ENCODE measurements at places on chromosomes 4 and X.

- no peak for DNase-seq
Observed at GRCh38 chr4:83922402-83922801, 386.5 kb downstream of the GPAT3 start.

GRCh38 chr4:1843852-1844251 lies 12.1 kb downstream of the LETM1 start:
- DNase-seq: no peak

DNA sequence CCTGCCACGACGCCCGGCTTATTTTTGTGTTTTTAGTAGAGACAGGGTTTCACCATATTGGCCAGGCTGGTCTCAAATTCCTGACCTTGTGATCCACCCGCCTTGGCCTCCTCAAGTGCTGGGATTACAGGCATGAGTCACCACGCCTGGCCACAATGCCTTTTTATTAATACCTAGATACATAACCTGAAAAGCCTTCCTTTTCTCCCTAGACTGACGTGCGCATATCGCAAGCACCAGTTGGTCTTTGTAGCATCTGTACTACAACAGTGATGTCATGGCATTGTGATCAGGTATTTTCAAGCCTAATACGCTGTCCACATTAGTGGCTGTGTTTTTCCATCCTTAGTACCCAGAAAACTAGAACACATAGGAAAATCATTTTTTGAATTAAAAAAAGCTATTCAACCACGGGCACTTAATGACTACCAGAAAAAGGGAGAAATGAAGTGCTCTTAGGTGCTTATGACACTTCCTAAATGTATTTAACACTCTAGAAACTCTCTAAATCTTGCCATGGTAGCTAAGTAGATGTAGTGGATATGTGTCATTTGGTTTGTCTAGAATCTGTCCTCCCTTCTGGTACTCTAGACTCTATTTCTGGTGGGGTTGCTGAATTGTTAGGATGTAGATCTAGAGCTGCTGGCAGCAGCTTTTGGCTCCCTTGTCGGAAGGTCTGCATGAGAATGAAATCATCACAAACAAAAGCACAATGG lies 707.8 kb downstream of the STIM2 start:
- DNase-seq: no peak

GRCh38 chrX:9476810-9477575 lies 12.1 kb downstream of the TBL1X start:
- no peak for DNase-seq

GRCh38 chr4:173917255-173917960 lies 366.1 kb downstream of the FBXO8 start:
- DNase-seq: no peak

GRCh38 chrX:13747836-13748235 lies 13.3 kb downstream of the OFD1 start:
- no peak for DNase-seq

- no peak for DNase-seq
Observed at GRCh38 chr4:131613824-131614216, 1535.3 kb upstream of the PCDH10 start.

GRCh38 chr4:23929248-23929647 lies 39.4 kb upstream of the PPARGC1A start:
- DNase-seq: no peak

DNA sequence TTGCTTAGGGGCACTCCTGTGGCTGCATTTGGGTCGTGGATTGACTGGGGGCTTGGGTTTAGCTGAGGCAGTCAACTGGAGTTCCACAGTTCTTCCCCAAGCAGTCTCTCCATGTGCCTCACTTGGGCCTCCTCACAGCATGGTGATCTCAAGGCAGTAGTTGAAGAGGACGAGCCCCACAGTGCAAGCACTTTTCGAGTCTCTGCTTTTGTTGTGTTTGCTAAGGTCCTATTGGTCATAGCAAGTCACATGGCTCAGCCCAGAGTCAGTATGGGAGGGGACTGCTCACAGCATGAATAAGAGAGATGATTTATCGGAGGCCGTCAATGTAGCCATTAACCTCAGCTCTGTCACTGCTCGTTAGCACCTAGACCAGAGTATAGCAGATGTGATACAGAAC lies 29.7 kb downstream of the BMX start:
- no peak for DNase-seq

GRCh38 chr4:141246243-141246642 lies 25.5 kb downstream of the ZNF330 start:
- no peak for DNase-seq

DNA sequence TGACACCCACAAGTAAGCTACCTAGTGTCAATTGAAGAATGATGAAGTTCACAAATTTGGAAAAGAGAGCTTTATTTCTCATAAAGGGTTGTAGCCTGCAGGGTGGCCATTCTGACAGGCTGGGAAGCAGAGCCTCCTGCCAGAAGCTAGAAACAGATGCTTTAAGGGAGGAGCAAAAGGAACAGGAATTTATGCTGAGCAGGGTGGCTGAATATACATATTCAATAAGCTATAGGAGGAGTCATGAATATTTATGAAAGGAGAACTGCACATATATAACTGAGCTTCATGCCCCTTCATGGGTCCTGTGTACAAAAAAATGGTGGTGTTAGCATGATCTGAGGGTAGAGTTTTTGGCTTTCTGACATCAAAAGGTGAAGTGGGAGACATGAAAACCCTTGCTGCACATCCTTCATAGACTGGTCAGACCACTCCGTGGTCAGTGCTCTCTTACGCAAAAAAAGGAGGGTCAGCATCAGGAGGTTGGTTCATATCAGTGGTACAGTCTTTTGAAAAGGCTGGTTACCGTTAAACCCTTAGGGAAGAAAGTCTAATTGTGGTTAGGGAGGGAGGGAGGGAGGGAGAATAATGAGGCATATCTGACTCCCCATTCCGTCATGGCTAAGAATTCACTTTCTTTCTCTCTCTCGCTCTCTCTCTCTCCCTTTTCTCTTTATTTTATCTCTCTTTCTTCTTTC lies 121.4 kb downstream of the LUZP4 start:
- DNase-seq: no peak

DNA sequence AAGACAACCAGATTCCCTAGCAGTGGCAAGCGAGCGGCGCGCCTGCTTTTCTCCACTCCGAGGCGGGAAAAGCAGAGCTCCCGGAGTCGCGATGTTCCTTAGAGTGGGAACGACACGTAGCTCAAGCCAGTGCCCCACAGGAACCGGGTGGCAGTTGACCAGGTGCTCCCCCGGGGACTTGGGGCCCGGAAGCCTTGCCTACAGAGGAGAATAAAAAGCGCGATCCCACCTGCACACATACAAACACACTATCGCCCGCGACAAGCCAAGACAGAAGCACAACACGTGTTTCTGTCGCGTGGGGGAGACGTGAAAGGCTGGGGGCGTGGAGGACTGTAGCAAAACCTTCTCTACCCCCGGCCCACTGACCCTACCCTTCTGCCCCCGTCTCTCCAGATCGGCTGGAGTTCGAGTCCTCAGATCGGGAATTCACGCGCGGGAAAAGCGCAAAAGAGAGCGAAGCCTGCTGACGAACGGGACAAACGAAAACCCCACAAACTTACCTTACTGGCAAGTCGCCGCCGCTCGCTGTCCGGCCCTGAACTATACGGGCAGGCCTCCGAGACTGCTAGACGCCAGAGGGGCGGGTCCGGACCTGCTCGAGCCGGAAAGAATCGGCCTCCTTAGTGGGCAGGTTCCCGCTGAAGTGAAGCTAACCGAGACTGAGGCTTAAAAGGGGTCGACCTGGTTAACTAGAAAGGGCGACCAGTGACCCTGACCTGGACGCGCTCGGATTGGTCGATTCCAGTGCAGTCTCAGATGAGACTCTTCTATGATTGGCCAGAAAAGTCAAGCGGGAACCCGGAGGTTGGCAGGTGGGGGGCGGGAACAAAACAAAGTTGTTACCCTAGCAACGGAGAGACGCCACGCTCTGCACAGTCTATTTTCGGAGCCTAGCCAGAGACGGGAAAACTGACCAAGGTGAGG lies at the start of the genes DNAAF6 and NUP62CL:
Gene DNAAF6 (plus strand): TSS at position 842 of the 927 bp plus-strand sequence. CDS start 6,265 bp downstream, outside the sequence.
Gene NUP62CL (minus strand): TSS at position 664 of the 927 bp plus-strand sequence. CDS start 31,287 bp downstream, outside the sequence.
- no peak for DNase-seq

GRCh38 chrX:17299206-17299605 lies 75.8 kb upstream of the NHS start:
- DNase-seq: no peak

DNA sequence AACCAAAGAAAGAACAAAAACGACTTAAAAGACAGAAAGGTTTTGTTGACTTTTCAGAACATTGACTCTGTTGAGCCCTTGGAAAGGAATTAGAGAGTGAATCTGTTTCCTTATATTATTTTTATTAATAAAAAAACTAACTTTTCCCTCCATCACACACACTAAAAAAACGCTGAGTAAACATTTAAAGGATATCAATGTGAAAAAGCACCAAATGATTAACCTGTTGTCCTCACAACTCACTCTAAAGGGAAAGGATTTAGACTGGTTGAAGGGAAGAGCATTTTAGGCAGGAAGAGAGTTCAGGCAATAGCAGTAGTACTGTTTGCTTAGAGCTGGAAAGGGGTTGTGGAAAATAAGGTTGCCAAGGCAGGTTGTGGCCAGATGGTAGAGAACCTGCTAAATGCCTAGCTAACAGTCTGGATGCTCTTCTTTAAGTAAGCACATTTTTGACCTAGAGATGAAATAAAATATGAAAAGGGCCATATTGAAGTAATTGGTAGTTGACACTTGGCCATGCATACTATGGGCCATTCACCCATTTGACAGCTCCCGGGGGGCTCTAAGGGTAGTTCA lies 98.0 kb upstream of the NDP start:
- no peak for DNase-seq

- DNase-seq: no peak
Observed at GRCh38 chrX:31993637-31994036, 921.8 kb upstream of the FTHL17 start.

DNA sequence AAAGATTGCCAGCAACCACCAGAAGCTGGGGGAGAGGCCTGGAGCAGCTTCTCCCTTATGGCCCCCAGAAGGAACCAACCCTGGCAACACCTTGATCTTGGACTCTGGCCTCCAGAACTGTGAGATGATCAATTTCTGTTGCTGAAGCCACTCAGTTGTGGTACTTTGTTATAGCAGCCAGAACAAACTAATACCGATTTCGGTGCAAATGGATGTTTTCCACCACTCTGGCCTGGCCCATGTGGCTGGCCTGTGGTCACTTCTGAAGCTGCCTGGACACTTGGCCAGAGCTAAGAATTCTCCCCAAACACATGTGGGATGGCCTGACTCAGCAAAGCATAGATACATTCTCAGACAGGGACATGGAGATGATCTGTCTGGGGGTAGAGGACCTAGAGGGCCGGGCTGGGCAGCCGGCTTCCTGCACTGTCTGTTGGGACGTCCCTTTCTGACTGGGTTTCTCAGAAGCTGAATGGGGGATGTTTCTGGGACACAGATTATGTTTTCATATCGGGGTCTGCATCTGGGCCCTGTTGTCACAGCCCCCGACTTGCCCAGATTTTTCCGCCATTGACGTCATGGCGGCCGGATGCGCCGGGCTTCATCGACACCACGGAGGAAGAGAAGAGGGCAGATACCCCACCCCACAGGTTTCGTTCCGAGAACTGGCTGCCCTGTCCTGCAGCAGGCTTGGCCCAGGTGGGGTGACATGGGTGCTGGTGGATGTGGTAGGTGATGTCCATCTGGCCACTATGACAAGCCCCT lies 4.1 kb downstream of the FOXP3 start:
- no peak for DNase-seq

DNA sequence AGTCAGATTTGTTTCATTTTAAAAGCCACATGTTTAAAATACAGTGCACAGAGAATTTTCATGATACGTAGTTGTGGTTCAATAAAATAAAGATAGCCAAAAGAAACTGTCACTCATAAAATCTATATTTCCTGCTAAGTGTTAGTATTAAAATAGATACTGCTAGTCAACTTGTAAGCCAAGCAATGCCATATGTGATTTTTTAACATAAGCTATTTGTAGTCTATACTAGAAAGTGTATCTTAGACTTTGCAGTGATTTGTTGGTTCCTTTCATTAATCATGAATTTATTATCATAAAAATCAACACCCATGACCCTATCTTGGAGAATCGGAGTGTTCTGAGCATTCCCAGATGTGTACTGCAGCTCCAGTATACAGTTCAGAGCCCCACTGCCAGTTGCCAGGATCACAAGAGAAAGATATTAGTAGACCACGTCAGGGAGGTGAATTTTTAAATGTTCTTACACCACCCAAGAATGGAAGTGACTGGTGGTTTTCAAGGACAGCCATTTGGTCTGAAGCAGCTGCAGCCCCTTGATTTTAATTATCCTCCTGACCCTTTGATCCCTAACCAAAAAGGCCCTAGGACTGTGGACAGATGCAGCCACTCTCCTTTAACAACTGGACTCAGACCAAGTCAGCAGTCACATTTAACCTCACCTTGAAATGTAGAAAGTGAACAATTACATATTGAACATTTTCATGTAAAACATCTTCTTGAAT lies 163.1 kb downstream of the PALLD start:
- DNase-seq: no peak

GRCh38 chr4:4554234-4554633 lies 12.4 kb upstream of the STX18 start:
- no peak for DNase-seq

- DNase-seq: no peak
Observed at GRCh38 chr4:76767983-76768382, 130.0 kb downstream of the SOWAHB start.

DNA sequence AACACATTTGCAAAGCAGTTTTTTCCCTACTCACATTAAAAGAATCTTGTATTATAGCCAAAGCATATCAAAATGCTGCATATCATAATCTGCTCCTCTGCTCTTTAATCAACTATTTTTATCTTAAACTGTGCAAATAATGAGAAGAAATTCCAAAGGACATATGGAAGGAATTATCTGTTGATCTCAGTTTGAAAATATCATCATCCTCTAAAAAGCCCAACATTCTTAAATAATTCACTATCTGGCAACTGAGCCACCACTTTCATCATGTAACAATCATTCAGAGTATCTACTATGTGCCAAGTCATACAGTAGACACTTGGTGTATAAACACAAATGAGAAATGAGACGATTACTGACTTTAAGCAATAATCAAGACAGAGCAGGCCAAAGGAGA lies 63.0 kb downstream of the PRSS12 start:
- DNase-seq: no peak

DNA sequence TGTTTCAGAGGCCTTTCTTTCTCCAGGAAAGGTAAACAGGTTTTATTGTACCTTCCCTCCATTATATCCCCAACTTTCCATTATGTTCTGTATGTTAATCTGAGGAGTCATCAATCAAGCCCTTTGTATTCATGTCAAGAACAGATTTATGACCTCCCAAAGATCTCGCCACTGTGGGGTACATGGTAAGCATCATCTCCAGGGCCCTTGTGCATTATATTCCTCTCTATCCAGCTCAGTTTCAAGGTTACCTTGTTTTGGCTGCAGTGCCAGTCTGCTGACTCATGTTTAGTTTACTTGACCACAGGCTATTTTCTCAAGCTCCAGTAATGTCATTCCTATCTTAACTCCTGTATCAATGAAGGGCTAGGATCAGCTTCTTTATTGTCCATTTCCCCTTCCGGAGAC lies 125.1 kb upstream of the FRMPD4 start:
- DNase-seq: no peak

All from frontal cortex (tissue), 4 donors.